ENCODE measurements at places on chromosomes 7 and 10. TPM values are rescaled to one million over a fixed set of nuclear protein-coding genes. Genes with fewer than 3 reads are reported as not detected.
A peak's percentile ranks its signal among the peaks of the same experiment; 100 is the strongest.

The ANK3 gene
- total RNA-seq: 71.2 TPM

DNA sequence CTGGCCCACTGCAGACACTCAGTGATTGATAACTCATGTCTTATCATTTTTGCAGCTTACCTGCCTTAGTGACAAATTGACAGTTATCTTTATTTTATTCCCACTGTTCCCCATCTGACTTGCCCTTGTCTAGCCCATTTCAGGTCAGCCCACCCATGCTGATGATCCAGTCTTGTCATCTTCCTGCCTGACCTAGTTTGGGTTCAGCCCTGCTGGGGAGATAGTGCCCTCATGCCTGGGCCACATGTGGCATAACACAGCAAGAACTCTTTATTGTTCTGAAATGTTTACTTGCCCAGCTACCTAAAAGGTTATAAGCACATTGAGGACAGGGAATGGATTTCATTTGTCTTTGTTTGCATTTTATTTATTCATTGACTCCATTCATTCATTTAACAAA is 75.6 kb downstream of the ENTPD1 start:
- no peak overlapping the region for H3K4me3 ChIP-seq
- H3K27ac ChIP-seq: peak overlapping the region; percentile 88
- H3K27me3 ChIP-seq: no peaks in the 10 kb centered on the region
- peaks cover 2% of the 10 kb centered on the region for H3K36me3 ChIP-seq
- DNase-seq: no peak

- DNase-seq: no peak
- no peak overlapping the region for H3K4me3 ChIP-seq
- H3K27ac ChIP-seq: no peak overlapping the region
- peaks cover 42% of the 10 kb centered on the region for H3K4me1 ChIP-seq
Measured at GRCh38 chr7:37262181-37262580, 186.5 kb downstream of the ELMO1 start.

GRCh38 chr10:17729630-17730029 is 22.4 kb upstream of the TMEM236 start:
- H3K4me3 ChIP-seq: no peak overlapping the region
- no peak for DNase-seq
- no peaks in the 10 kb centered on the region for H3K36me3 ChIP-seq
- H3K27me3 ChIP-seq: no peaks in the 10 kb centered on the region

DNA sequence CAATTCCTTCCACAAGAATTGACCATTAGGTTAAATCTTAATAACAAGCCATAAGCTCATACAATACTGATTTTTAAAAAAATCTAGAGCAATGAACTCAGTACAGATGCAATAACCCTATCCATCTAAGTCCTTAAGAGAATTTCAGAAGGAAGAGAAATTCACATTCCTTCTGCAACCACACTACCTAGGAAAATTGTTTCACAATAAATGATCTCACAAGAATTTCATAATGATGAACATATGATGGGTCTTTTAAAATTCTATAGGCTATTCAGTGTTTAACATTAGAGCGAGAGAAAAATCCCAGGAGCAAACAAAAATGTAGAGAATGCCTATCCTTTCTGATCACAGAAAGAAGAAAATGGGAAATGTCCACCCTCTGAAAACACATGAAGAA is 70.0 kb upstream of the MAGI2 start:
- H3K27me3 ChIP-seq: no peaks in the 10 kb centered on the region
- no peak overlapping the region for H3K4me3 ChIP-seq

GRCh38 chr7:82732677-82733076 is 289.1 kb upstream of the CACNA2D1 start:
- no peak overlapping the region for H3K4me3 ChIP-seq
- H3K36me3 ChIP-seq: no peaks in the 10 kb centered on the region
- no peak for DNase-seq
- no peaks in the 10 kb centered on the region for H3K4me1 ChIP-seq

GRCh38 chr7:155017834-155018233 is 14.9 kb upstream of the PAXIP1 start:
- H3K27me3 ChIP-seq: peaks cover 25% of the 10 kb centered on the region
- H3K27ac ChIP-seq: no peak overlapping the region
- no peak overlapping the region for H3K4me3 ChIP-seq
- no peaks in the 10 kb centered on the region for H3K36me3 ChIP-seq

DNA sequence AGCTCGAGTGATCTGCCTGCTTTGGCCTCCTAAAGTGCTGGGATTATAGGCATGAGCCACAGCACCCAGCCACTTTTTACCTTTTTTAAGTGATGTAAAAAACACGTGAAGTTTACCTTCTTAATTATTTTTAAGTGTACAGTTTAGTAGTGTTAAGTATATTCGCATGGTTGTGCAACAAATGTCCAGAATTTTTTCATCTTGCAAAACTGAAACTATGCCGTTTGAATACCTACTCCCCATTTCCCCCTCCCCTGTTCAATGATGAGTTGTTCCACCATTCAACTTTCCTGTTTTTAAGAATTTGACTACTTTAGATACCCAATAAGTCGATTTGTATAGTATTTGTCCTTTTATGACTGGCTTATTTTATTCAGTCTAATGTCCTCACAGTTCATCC is 10.9 kb downstream of the NRBF2 start:
- no peak overlapping the region for H3K4me3 ChIP-seq
- peak overlapping the region; percentile 27 for H3K27ac ChIP-seq
- no peak for DNase-seq

- no peaks in the 10 kb centered on the region for H3K4me1 ChIP-seq
- H3K36me3 ChIP-seq: no peaks in the 10 kb centered on the region
- no peaks in the 10 kb centered on the region for H3K27me3 ChIP-seq
- no peak for DNase-seq
- H3K27ac ChIP-seq: no peak overlapping the region
- no peak overlapping the region for H3K4me3 ChIP-seq
Measured at GRCh38 chr7:46034056-46034768, 113.1 kb upstream of the IGFBP3 start.
